ENCODE measurements at places on chromosomes 12 and 14.

DNA sequence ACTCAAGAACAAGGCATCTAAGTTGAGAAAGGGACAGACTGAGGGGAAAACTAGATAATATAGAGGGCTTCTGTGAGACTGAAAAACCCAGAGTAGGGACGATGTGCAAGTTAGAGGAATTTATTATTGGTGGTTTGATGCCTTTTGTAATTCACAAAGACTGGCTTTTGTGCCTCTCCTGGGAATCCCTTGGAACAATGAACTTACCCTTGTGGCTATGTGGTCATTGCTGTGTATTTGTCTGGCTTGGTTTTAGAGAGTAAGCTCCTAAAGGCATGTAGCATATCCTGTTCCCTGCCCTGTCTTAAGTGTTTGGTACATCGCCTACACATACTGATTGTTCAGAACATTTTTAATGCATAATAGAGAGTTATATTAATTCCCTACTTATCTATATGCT lies 26.6 kb downstream of the DCN start:
- no peak for DNase-seq

DNA sequence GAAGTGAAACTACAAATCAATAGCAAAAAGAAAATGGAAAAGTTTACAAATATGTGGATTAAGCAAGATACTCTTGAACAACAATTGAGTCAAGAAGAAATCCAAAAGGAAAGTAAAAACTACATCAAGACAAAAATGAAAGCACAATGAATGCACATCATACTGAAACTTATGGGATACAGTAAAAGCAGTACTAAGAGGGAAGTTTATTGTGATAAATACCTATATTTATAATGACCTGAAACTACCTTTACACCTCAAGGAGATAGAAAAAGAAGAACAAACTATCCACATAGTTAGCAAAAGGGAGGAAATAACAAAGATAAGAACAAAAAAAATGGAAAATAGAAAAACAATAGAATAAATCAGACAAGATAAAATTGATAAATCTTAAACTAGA lies 375.0 kb downstream of the TRHDE start:
- no peak for DNase-seq

- DNase-seq, result peak; percentile 20
Measured at GRCh38 chr12:4809013-4809448, 88.8 kb downstream of the GALNT8 start.

DNA sequence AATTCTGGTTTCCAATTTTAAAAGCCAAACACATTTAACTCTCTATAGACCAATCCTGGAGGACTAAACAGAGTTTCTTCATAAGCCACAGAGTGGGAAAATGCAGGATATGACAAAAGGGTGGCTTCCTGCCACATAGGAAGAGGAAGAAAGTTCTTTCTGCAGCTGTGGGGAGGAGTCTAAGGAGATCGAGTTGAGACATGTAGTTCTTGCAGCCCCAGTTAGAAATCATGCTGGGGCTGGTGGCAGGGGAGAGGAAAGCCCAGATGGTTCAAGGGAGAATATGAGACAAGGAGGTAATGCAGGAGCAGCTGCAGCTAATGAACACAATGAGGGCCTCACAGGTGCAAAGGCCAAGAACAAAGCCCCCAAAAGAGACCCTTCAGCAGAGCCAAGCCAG lies 85.0 kb upstream of the ARID2 start:
- no peak for DNase-seq

GRCh38 chr14:68325267-68325807 lies 467.5 kb downstream of the ZFP36L1 start:
- DNase-seq, result no peak

GRCh38 chr12:123064885-123065619 lies 84.6 kb downstream of the ARL6IP4 start:
- DNase-seq, result no peak

All from stimulated activated CD4-positive, alpha-beta T cell treated with anti-CD3 and anti-CD28 coated beads, Interleukin-4, amount 100 ng/mL, for 4 hours (primary cell).